ENCODE measurements at places on chromosomes 16 and 17. TPM values are rescaled to one million over a fixed set of nuclear protein-coding genes. Genes with fewer than 3 reads are reported as not detected.

- no peak for DNase-seq
Observed at GRCh38 chr16:27907457-27907972, 156.0 kb downstream of the GSG1L start.

DNA sequence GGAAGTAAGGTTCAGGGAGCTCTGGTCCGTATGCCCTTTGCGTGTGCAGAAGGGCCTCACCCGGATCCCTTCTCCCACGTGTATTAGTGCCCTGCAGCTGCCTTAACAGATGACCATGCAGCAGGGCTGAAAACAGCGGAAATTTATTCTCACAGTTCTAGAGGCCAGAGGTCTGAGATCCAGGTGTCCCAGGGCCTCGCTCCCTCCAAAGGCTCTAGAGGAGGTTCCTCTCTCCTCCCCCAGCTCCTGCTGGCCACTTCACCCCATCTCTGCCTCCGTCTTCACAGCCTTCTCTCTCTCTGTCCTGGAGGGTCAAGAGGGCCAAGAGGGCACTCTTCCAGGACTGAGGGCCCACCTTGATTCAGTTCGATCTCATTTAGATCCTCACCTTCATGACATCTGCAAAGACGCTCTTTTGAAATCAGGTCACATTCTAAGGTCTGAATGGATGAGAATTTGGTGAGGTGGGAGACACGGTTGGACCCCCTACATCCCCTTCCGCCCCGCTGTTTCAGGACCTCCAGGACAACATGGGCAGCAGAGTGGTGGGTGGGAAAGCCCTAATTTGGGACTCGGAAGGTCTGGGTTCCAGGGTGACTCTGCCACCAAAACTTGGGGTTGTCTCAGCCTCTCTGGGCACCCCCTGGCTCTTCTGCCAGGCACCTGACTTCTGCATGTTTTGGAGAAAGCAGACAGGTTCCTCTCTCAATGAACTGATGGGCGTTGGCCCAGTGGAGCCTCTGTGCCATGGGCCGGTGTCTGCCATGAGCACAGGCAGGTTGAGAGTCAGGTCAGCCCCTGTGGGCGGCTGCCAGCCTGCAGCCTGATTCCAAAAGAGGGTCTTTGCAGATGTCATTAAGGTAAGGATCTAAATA lies 361.2 kb downstream of the SEC14L1 start:
- DNase-seq, result peak; percentile 48

DNA sequence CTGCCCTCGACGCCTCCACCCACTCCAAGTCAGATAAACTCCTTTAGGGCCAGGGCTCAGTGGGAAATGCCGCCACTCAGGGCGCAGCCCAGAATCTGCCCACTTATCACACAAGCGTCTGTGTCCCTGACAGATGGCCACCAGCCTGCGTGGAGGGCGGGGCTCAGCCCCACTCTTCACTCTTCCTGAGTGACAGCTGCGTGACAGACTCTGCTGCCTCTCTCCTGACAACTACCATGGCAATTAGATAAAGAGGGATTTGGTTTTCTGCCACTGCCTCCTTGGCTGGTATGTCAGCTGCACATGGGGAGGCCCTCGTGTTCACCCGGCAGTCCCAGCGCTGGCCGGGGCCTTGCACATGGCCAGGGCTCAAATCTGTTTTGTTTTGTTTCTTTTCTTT lies 96.2 kb downstream of the RTN4RL1 start:
- DNase-seq, result no peak

DNA sequence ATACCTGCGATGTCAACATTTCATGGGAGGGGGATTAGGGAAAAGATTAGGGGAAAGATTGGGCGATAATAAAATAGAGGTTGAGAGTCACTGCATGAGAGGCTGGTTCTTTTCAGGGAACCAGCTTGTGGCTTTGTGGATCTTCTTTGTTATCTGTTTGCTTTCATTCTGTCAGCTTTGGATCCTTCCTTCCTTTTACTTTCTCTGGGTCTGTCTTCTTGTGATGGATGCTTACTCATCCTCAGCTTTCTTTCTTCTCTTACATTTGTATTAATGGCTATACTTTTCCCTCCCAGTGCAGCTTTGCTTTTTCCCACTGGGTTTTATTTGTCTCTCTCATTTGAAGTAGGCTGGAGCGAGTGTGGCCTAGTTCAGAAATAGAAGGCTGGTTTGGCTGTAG lies 47.1 kb downstream of the RPTOR start:
- DNase-seq, result no peak

- DNase-seq, result no peak
Observed at GRCh38 chr16:28586466-28586865, 10.4 kb downstream of the SULT1A2 start.

GRCh38 chr17:35368081-35368830 lies 5.2 kb downstream of the SLFN11 start:
- no peak for DNase-seq

DNA sequence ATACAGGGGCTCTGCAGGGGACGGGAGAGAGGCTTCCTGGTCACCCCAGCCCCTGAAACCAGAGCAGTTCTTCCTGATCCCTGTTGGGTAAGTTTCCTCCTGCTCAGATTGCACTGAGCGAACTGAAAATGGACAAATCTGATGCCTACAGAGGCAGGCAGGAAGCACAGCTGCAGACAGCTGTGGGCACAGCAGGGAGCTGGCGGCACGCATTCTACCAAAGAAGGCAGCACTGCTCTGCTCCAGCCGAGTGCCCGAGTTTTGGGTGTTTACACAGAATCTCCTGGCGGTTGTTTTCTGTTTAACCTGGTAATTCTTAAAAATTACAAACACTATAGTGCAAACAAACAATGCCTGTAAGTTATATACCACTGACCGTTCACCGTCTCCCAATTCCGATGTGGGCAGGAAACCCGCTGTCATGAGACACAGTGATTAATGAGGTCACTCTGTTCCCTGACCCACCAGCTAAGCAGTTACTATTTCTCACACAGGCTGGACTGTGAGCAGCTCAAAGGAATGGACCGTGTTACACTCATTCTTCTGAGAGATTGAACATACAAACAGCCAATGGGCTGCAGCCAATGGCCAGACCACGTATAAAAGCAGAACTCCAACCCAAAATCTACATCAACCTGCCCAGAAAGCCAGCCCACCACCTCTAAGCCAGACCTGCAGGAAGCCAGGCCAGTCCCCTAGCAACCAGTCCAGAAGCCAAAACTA lies 25.5 kb downstream of the NSMCE1 start:
- DNase-seq, result no peak

- DNase-seq, result no peak
Observed at GRCh38 chr16:89973654-89974335, 25.2 kb downstream of the DEF8 start.

DNA sequence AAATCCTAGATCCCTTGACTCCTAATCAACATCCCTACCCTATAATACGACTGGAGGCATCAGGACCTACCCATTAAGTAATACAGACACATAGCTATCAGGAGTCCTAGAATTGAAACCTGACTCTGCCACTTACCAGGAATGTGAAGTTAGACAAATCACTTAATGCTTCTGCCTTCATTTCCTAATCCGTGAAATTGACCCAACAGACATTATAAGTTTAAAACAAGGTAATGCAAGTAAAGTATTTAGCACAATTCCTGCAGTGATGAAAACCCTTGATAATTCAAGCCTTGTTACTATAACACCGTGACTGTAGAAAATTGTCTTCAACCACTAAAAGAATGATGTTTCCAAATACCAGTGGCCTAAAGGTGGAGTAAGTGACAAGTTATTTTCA lies 150.2 kb downstream of the KCNJ2 start:
- no peak for DNase-seq

DNA sequence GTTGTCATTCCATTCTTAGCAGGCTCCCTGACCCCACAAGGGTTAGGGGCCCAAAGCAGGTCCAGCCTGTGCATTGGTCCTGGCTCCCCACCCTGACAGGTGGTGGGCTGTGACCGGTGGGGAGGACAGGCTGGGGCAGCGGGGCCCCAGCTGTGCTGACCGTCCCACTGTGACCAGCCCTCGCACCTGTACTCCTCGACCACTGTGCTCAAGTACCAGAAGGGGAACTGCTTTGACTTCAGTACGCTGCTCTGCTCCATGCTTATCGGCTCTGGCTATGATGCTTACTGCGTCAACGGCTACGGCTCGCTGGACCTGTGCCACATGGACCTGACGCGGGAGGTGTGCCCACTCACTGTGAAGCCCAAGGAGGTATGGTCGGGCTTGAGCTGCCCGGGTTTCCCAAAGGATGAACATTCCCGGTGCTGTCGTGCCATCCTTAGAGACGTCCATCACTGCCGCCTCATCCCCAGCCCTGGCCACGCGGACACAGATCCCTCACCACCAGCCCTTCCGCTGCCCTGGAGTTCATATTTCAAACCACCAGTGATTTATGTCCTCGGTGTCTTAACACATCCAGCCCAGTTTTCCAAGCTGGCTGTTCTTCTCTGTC lies 7.3 kb downstream of the DRC7 start:
- no peak for DNase-seq

FZD2 gene
- total RNA-seq, result 22.9 TPM

TMC7 gene
- total RNA-seq, result 9.6 TPM

TMEM170A gene
- 29.8 TPM for total RNA-seq
